ENCODE measurements at places on chromosomes 16 and 17.

- no peak for DNase-seq
Observed at GRCh38 chr17:81884968-81885367, 6.4 kb downstream of the ALYREF start.

GRCh38 chr17:55271958-55272710 lies 7.4 kb downstream of the HLF start:
- no peak for DNase-seq

DNA sequence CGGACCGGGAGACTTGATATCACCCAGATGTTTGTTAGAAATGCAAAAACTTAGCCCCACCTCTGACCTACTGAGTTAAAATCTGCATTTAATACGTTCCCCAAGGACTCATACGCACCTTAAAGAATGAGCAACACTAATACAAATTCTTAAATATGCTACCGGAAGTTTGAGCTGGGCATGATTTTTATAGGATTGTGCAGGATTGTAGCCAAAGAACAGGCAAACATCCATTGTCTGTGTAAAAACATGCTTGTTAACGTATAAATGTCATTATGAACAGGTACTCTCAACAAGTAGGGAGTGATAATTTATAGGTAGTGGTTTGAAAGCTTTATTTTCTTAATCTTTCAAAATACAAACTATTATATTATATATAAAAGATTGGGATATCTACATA lies 22.3 kb upstream of the COX10 start:
- DNase-seq: no peak

DNA sequence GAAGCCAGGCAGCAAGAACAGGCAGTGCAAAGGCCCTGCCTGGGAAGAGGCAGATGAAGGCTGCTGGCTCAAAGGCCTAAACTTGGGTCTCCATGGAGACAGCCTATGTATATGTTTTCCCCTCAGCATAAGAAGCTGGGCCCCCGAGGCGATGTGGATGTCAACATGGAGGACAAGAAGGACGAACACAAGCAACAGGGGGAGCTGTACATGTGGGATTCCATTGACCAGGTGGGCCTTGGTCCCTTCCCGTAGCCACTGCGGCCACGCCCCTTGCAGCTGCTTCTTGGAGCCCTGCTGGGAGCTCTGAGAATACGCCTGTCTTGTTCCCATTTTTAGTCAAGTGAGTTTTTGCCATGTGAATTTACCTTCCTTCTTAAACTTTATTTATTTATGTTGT lies 106.0 kb downstream of the SDR42E1 start:
- no peak for DNase-seq

DNA sequence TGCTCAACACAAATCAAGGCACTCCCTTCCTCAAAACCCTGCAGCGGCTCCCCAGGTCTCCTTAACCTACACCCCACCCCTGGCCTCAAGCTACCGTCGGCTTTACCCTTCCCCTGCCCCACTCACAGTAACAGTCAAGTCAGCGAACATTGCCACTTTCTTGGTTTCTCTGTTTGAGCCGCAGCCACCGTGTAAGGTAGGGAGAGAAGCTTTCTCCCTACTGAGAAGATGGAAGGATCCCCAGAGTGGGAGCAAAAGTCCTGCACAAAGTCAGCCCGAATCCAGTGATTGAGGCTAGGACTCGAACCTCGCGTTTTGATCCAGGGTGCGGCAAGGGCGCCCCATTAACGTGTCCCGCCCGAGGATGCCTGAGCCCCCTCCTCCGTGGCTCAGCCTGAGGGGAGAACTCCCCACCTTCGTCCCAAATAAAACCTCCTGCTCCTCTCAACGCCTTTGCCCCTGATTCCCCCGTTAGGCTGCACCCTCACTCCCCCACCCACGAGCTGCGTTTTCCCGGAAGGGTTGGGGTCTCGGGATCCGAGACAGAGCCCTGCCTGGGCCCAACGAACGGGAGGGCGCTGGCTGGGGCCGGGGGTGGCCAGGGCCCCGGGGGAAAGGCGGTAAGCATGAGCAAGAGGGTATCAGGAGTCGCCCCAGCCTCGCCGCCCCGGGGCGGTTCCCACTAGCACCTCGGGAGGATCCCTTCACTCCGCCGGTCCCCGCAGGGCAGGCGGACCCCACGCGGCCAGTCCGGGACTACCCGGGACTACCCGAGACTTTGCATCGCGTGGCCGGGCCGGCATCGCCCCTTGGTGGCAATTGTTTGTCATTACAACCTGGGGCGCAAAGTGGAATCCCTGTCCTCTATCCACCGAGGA lies 9.9 kb upstream of the NAGS start:
- DNase-seq: peak; percentile 85

Data from BE2C (cell line).